ENCODE measurements at places on chromosomes 13 and 19.

DNA sequence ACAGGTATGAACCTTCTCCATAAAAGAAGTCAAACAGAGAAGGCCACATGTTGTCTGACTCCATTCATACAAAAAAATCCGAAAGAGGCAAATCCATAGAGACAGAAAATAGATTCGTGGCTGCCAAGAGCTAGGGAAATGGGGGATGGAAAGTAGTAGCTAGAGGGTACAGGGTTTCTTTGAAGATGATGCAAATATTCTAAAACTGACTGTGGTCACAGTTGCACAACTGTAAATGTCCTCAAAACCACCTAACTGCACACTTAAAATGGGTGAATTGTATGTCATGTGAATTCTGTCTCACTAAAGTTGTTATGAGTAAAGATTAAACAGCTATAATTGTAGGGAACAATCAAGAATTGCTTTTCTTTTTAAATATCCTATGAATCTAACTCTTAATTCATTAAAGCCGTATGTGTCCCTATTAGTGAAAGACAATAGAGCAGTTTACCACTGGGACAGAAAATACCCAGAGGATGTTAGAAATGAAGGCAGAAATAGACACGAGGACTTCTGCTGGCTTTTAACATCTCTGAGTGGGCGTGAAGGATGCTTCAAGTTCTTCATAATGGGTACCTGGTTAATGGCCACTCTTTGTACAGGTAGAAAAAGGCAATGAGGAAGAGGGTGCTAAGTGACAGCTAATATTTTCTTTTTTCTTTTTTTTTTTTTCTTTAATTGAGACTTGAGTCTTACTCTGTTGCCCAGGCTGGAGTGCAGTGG lies 21.2 kb downstream of the INSR start:
- no peak for DNase-seq

DNA sequence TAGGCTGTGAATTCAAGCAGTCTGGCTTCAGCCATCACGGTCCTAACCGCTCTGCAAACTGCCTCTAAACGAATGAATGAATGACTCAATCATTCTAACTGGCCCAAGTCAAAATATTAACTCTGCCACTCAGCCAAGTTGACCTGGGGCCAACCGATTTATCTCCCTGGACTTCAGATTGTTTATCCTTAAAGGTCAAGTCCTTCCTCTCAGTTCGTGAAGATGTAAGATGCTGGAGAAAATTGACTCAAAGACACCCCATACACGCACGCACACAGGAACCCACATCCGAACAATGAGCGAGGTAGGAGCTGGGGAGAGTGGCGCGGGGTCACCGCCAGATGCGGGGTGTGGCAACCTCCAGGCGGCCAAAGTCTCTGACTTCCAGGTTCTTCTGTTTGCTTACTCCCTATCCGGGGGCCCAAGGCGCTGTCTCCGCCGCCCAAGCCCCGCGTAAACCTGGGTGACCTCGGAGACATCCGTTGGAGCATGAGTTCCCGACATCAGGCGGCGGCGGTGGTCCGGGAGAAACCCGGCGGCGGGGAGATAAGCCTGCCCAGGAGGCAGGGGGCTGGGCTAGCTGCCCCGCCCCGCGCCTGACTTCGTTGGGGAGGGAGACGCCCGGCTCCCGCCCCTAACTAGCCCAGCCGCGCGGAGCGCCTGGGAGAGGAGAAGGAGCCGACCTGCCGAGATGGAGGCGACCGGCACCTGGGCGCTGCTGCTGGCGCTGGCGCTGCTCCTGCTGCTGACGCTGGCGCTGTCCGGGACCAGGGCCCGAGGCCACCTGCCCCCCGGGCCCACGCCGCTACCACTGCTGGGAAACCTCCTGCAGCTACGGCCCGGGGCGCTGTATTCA lies at the start of gene CYP2S1:
TSS of gene CYP2S1 (plus strand) at position 646 of the 856 bp plus-strand sequence. CDS start at position 692, 46 bp downstream.
- DNase-seq: peak; percentile 21

- DNase-seq: peak; percentile 84
Measured at GRCh38 chr13:24220086-24220703, 59.7 kb downstream of the SPATA13 start.

GRCh38 chr13:21077788-21078353 lies 16.5 kb upstream of the LATS2 start:
- DNase-seq: no peak

DNA sequence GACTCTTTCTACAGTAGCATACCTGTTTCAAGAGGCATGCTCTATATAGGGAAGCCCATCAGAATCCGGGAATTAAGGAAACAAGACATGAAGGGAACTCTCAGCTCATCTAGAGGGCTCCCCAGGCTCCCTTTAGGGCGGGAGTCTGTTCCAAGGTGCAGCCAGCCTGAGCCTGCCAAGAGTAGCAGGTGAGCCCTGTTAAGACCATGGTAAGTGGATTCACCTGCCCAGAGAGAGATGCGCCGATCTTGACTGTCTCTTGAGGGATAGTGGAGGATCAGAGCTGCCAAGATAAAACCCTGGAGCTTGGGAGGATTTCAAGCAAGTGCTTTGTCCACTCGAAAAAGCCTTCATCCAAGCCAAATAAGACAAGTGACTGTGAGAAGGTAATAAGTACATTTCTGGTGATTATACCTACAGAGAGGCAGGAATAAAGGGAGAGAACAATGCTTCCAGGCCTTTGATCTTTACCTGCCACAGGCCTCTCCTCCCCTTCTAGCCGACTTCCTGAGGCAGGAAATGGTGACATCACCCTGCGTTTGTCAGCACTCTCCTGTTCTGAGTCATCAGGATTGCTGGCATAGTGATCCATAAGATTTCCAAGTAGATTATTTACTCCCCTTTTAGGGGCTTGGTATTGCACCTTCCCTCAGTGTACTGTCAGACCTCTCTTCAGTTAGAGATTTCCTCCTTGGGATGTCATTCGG lies 31.5 kb downstream of the KLF5 start:
- peak; percentile 81 for DNase-seq

- no peak for DNase-seq
Measured at GRCh38 chr19:8413629-8413995, 507 bp downstream of the MARCHF2 start.

- DNase-seq: no peak
Measured at GRCh38 chr13:72959643-72960042, 99.2 kb upstream of the KLF5 start.
